Activated CD8-positive, alpha-beta T cell treated with anti-CD3 and anti-CD28 coated beads, Interleukin-2, amount 10 ng/mL, durations not matched to agents 7 days and 5 days (primary cell): ENCODE measurements at places on chromosomes 4 and X.
A peak's percentile ranks its signal among the peaks of the same experiment; 100 is the strongest.

GRCh38 chrX:100070334-100070849, 339.7 kb downstream of the PCDH19 start:
- no peak overlapping the region for H3K27ac ChIP-seq
- no peak overlapping the region for H3K4me3 ChIP-seq
- H3K4me1 ChIP-seq = no peaks in the 10 kb centered on the region

DNA sequence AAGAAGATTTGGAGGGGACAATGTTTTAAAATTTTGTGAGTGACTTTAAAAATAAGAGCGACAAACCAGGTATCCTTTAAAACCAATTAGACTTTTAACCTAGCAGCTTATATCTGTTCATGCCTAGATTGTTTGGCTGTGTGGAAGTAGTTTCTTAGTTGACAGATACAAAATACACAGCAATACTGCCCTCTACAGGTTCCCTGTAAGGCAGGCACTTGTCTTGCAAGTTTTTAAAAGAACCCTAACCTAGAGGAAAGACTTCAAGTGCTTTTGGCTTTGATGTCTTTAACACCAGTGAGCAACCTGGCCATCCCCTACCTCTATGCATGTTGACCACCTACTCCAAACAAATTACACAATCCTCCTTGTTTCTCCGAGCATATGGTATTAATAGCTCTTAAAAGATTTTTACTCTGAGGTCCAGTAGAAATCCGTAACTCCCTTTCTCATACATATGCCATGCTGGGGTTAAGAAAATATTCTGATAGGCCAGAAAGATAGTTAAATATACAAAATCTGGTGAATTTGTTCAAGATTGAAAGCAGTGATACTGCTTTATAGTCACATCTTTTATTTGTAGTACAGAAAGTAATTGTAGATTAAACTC, 273.0 kb downstream of the ARHGAP24 start:
- H3K4me3 ChIP-seq = no peak overlapping the region
- no peak overlapping the region for H3K27ac ChIP-seq
- no peaks in the 10 kb centered on the region for H3K36me3 ChIP-seq

DNA sequence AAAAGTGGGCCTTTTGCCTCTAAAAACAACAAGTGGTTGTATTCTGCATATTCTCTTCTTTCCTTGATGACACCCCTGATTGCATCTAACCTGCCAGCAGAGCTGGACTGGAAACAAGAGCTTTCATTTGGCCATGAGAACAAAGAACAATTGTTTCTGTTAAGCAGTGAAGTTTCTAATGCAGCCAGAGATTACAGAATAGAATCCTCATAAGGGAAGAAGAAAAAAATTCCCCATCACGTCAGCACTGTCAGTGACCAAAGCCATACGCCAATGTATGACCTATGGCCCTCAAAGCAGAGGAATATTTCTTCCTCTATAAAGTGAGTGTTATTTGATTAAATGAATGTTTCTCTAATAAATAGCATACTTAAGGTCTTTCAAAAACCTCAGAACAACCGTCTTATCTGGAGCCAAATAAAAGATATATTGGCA, 529.1 kb upstream of the INTU start:
- no peaks in the 10 kb centered on the region for H3K4me1 ChIP-seq
- no peak overlapping the region for H3K27ac ChIP-seq
- no peaks in the 10 kb centered on the region for H3K27me3 ChIP-seq
- H3K36me3 ChIP-seq = no peaks in the 10 kb centered on the region
- H3K4me3 ChIP-seq = no peak overlapping the region

- H3K27me3 ChIP-seq = peaks cover 4% of the 10 kb centered on the region
- no peak for DNase-seq
- H3K4me1 ChIP-seq = peaks cover 4% of the 10 kb centered on the region
- H3K36me3 ChIP-seq = no peaks in the 10 kb centered on the region
- H3K27ac ChIP-seq = no peak overlapping the region
These were observed 411.9 kb upstream of the EMCN start for GRCh38 chr4:100929758-100930157.

DNA sequence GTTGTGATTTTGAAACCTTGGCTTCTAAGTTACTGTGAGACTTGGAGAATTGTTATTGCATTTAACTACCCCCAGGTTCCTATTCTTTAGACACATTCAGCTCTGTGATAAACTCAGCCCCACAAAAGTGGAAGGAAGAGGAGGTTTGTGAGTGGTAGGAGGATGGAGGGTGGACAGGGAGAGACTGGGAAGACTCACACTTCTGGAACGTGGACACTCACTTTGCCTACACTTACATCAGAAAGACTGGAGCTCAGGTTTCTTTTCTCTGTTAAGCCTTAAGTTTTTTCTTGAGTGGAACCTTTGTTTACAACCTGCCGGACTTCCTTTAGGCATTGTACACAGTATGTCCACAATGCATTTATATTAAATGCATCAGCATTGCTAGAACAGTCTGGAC, 99.0 kb downstream of the AREG start:
- H3K27ac ChIP-seq = no peak overlapping the region
- no peak for DNase-seq
- H3K4me1 ChIP-seq = peaks cover 5% of the 10 kb centered on the region
- no peak overlapping the region for H3K4me3 ChIP-seq
- H3K36me3 ChIP-seq = no peaks in the 10 kb centered on the region
- H3K27me3 ChIP-seq = no peaks in the 10 kb centered on the region

DNA sequence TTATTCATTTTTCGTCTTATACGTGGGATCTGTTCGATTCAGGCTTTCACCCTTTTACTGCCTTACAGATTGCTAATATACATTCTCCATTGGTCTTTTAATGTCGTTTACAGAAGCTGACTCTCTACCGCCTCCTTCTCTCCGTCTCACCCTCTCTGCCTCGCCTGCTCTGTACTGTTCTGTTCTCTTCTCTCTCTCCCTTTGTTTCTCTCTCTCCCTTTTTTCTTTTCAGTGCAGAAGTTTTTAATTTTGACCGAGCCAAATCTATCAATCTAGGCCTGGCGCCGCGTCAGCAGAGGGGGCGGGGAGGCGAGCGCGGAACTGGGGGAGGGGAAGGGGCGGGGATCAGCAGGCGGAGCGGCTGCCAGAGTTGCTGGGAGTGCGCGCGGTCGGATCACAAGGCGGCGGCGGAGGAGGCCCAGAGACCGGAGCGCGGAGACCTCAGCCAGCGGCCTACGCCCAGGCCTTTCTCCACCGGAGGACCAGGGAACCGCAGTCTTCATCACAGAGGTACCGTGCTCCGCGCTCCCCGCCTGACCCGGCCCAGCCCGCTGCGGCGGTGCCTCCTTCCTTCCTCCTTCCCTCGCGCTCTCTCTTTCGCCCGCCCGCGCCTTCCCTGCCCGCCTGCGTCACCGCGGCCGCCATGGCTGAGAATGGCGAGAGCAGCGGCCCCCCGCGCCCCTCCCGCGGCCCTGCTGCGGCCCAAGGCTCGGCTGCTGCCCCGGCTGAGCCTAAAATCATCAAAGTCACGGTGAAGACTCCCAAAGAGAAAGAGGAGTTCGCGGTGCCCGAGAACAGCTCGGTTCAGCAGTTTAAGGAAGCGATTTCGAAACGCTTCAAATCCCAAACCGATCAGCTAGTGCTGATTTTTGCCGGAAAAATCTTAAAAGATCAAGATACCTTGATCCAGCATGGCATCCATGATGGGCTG, at the start of gene UBQLN2:
TSS of gene UBQLN2 (plus strand) at position 397 of the 931 bp plus-strand sequence. CDS start at position 644, 247 bp downstream.
- DNase-seq = peak; percentile 86
- no peaks in the 10 kb centered on the region for H3K27me3 ChIP-seq
- peak within 1 kb of the TSS; percentile 85 for H3K4me3 ChIP-seq
- H3K27ac ChIP-seq = peak within 1 kb of the TSS; percentile 96
- H3K4me1 ChIP-seq = peaks cover 5% of the 10 kb centered on the region

DNA sequence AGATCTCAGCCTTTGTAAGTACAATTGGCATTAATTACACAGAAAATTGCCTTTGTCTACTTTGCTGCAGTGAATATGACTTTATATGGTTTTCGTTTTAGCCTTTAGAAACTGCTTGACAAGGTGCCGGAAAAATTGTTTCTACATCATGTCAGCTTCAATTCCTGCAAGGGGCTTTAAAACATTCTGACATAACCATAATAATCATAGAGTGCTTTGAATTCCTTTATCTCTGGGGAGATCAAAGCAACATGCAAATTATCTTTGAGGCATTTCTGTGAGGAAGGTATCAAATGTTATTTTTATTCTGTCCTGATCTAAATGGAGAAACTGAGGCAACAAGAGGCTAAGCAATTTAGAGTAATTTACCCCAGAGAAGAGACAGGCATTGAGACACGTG, 57.8 kb downstream of the MMRN1 start:
- no peaks in the 10 kb centered on the region for H3K4me1 ChIP-seq
- H3K4me3 ChIP-seq = no peak overlapping the region
- H3K36me3 ChIP-seq = no peaks in the 10 kb centered on the region
- no peak overlapping the region for H3K27ac ChIP-seq

- peak overlapping the region; percentile 51 for H3K4me3 ChIP-seq
- H3K27ac ChIP-seq = peak overlapping the region; percentile 13
- no peaks in the 10 kb centered on the region for H3K36me3 ChIP-seq
These were observed 63.2 kb upstream of the TNIP3 start for GRCh38 chr4:121227341-121227792.

DNA sequence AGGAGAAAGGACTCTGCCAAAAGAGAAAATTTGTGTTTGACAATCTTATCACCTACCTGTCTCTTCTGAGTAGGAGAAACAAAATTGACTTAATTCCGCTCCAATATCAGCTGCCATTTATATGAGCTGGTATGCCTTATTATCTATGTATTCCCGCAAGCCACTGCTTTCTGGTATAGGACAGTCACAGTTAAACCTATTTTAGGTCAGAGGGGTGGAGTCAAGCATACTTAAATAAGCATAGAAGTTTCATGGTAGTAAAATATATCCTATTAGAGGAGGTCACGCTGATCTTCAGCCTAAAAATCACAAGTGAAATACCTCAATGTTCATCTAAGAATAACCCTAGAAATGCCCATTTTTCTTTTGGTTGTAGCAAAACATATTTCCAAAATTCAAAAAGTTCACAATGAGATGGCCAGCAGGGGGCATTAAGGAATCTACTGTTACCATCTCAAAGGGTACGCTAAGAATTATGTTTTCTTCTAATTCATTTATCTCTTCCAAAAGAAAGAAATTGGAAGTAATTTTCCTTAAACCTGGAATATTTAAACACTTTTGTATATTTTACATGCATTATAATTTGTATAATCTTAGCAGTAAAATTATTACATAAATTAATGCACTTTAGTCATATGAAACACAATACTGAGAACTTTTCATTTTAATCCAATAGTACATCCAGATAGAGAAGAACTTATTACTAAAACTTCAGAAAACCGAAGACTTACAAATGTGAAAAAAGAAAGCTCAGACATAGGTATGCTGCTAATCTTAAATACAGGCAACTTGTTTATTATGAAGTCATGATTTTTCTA, 10.5 kb downstream of the PPAT start:
- H3K36me3 ChIP-seq = peaks cover 7% of the 10 kb centered on the region
- DNase-seq = peak; percentile 55
- no peak overlapping the region for H3K27ac ChIP-seq
- H3K4me3 ChIP-seq = no peak overlapping the region

- no peaks in the 10 kb centered on the region for H3K36me3 ChIP-seq
- no peak overlapping the region for H3K27ac ChIP-seq
- no peak for DNase-seq
- no peak overlapping the region for H3K4me3 ChIP-seq
- no peaks in the 10 kb centered on the region for H3K27me3 ChIP-seq
- no peaks in the 10 kb centered on the region for H3K4me1 ChIP-seq
These were observed 13.0 kb downstream of the FGD1 start for GRCh38 chrX:54482839-54483593.

- H3K27me3 ChIP-seq = no peaks in the 10 kb centered on the region
- H3K4me3 ChIP-seq = no peak overlapping the region
- no peaks in the 10 kb centered on the region for H3K36me3 ChIP-seq
- no peak for DNase-seq
These were observed 618.0 kb downstream of the STPG2 start for GRCh38 chr4:97525236-97525635.

DNA sequence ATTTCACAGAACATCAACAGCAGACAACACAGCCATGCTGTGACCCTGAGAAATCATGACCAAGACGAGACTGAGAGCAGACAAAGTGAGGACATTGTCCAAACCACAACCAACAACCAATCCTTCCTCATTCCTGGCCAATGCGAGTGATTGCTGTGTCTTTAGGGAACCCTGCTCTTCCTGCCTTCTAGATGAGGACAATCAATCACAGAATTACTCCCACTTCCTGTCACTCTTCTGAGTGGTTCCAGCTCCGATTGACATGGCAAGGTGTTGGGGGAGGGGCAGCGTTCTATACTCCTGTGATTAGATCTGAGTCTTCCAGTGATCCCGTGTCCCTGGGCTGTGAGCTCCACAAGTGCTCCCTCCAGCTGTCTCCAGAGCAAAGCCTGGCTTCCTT, 227.8 kb downstream of the STIM2 start:
- H3K27me3 ChIP-seq = peaks cover 22% of the 10 kb centered on the region
- H3K36me3 ChIP-seq = no peaks in the 10 kb centered on the region
- DNase-seq = no peak
- peaks cover 4% of the 10 kb centered on the region for H3K4me1 ChIP-seq
- no peak overlapping the region for H3K27ac ChIP-seq
- no peak overlapping the region for H3K4me3 ChIP-seq

- H3K4me1 ChIP-seq = no peaks in the 10 kb centered on the region
- DNase-seq = peak; percentile 21
These were observed 24.3 kb downstream of the LINC00632 start for GRCh38 chrX:140733766-140734342.

DNA sequence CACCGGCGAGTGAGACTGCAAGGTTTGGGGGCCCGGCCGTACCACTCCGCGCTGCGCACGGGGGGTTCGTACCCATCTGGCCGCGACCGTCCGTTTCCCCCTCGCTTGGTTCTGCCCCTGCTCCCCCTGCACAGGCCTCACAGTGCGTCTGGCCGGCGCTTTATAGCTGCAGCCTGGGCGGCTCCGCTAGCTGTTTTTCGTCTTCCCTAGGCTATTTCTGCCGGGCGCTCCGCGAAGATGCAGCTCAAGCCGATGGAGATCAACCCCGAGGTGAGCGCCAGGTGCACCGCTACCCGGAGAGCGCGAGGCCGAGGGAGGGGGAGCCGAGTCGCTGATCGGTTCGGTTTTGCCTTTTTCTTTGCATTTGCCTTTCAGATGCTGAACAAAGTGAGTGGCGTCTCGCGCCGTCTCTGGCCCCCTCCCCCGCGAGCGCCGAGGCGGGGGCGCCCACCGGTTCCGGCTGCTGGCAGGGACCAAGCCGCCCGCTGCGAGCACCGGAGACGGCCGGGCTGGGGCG, at the start of gene UCHL1:
TSS of gene UCHL1 (plus strand) at position 189 of the 517 bp plus-strand sequence. CDS start at position 238, 49 bp downstream.
- H3K27ac ChIP-seq = no peak within 1 kb of the TSS
- no peaks in the 10 kb centered on the region for H3K36me3 ChIP-seq
- peaks cover 5% of the 10 kb centered on the region for H3K4me1 ChIP-seq
- no peak for DNase-seq
- peak within 1 kb of the TSS; percentile 27 for H3K4me3 ChIP-seq

- DNase-seq = no peak
- H3K27ac ChIP-seq = no peak overlapping the region
- H3K4me1 ChIP-seq = peaks cover 24% of the 10 kb centered on the region
- H3K4me3 ChIP-seq = no peak overlapping the region
These were observed 2.7 kb upstream of the TIMP1 start for GRCh38 chrX:47579537-47579936.

- H3K27me3 ChIP-seq = no peaks in the 10 kb centered on the region
- no peak overlapping the region for H3K27ac ChIP-seq
- no peaks in the 10 kb centered on the region for H3K36me3 ChIP-seq
These were observed 96.3 kb upstream of the MSX1 start for GRCh38 chr4:4762909-4763821.
